ENCODE measurements at places on chromosomes 1 and 21. TPM values are rescaled to one million over a fixed set of nuclear protein-coding genes. Genes with fewer than 3 reads are reported as not detected.
A peak's percentile ranks its signal among the peaks of the same experiment; 100 is the strongest.

SPATA1 gene
- total RNA-seq = 0.14 TPM

GRCh38 chr1:211632117-211632807 lies 43.2 kb downstream of the NEK2 start:
- H3K27me3 ChIP-seq = no peaks in the 10 kb centered on the region
- no peak overlapping the region for H3K27ac ChIP-seq
- peaks cover 30% of the 10 kb centered on the region for H3K4me1 ChIP-seq
- H3K4me3 ChIP-seq = no peak overlapping the region
- H3K36me3 ChIP-seq = no peaks in the 10 kb centered on the region

AMY1C gene
- not detected for total RNA-seq

MROH7 gene
- total RNA-seq = 20.4 TPM

DNA sequence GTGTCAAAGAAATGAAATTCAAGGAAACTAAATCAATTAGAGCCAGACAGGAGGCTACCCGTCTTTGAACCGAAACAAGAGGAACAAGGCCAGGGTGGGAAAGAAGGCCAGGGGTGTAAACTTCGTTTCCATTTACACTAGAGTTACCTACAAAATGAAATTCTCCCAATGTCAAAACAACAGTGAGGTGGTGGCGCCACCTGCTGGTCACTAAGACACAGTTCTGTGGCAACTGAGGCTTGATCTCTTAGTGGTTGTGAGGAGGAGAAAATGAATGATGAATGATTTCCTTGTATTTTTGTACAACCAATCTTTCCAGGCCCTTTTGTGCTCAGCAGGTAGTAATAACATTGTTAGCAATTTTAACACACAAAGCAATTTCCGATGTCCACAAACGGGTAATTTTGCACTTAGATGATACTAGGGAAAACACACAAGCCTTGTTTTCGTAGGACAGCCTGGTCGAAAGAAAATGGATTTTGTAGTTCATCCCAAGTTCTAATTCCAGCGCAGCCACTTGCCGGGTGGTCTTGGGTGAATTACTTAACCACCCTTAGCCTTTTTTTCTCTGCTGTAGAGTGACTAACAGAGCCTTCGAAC lies 54.8 kb upstream of the SOD1 start:
- DNase-seq = no peak
- H3K36me3 ChIP-seq = no peaks in the 10 kb centered on the region
- H3K27ac ChIP-seq = no peak overlapping the region
- no peaks in the 10 kb centered on the region for H3K4me1 ChIP-seq
- H3K27me3 ChIP-seq = no peaks in the 10 kb centered on the region

DNA sequence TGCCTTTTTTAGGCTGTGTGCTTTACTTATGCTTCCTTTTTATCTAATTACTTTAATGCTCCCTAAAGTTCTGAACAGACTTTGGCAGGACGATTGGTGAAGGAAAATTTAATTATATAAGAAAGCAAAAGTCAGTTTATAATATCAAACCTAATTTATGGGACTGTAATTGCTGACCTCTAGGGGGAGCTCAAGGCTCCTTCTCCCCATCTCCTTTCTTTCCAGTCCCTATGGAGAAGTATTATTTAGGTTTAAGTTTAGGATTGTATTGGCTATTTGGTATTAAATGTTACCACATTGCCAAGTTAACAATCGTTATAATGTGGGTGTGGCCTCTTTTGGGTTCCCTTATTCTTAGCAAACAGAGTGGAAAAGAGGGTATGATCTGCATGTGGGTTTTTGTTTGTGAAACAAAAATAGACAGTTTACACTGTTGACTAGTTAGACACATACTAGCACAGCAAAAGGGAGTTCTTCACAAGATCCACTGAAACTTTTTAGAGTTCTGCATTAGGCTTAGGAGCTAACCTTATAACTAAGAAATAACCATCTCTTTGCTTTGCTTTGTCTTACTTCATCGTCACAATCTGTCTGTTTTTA lies 48.2 kb upstream of the TNFSF4 start:
- no peaks in the 10 kb centered on the region for H3K36me3 ChIP-seq
- no peak overlapping the region for H3K27ac ChIP-seq
- DNase-seq = no peak
- H3K4me1 ChIP-seq = no peaks in the 10 kb centered on the region
- H3K27me3 ChIP-seq = no peaks in the 10 kb centered on the region

NBPF4 gene
- total RNA-seq = not detected

DNA sequence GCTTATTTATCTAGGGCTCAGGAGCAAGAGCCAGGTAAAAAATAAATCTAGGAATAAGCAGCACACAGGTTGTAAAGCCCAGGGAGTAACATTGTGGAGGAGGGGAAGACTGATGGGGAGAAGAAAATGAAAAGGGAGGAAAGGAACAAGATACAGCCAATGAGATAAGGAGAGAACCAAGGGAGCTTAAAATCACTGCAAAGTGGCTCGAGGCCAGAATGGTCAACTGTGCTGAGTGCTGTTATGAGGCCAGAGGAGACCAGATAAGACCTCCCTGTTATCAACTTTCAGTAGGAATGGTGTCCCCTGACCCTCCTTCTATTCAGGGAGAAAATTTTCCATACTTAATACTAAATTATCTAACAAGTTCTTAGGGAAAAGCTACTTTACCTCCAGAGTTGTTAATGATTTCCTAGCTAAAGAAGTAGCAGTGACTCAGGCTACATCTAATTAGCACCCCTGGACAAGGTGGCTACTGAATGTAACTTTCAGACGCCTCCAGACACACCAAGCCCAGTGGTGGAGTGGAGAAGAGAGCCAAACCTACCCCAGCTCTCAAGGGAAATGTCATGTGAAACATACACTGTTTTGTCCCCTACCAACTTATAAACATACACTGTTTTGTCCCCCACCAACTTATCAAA lies 25.5 kb downstream of the ENAH start:
- peak overlapping the region; percentile 3 for H3K27ac ChIP-seq
- no peaks in the 10 kb centered on the region for H3K27me3 ChIP-seq
- no peak for DNase-seq

PIK3CD gene
- total RNA-seq = 12.4 TPM

GRCh38 chr1:213330281-213330680 lies 279.2 kb downstream of the RPS6KC1 start:
- no peaks in the 10 kb centered on the region for H3K27me3 ChIP-seq
- no peak for DNase-seq
- H3K4me3 ChIP-seq = no peak overlapping the region
- no peaks in the 10 kb centered on the region for H3K4me1 ChIP-seq
- no peak overlapping the region for H3K27ac ChIP-seq

GRCh38 chr1:193581341-193581740 lies 394.9 kb upstream of the B3GALT2 start:
- H3K4me3 ChIP-seq = no peak overlapping the region
- no peaks in the 10 kb centered on the region for H3K27me3 ChIP-seq
- no peaks in the 10 kb centered on the region for H3K4me1 ChIP-seq
- no peaks in the 10 kb centered on the region for H3K36me3 ChIP-seq

- H3K27ac ChIP-seq = no peak overlapping the region
- no peak overlapping the region for H3K4me3 ChIP-seq
- no peaks in the 10 kb centered on the region for H3K4me1 ChIP-seq
- no peak for DNase-seq
Measured at GRCh38 chr1:159791461-159791860, 10.7 kb downstream of the DUSP23 start.

- DNase-seq = no peak
- no peaks in the 10 kb centered on the region for H3K27me3 ChIP-seq
- no peak overlapping the region for H3K27ac ChIP-seq
- H3K4me3 ChIP-seq = no peak overlapping the region
- no peaks in the 10 kb centered on the region for H3K4me1 ChIP-seq
Measured at GRCh38 chr1:230322421-230322756, 103.7 kb downstream of the PGBD5 start.

AVPR1B gene
- total RNA-seq = not detected

SPRR4 gene
- total RNA-seq = not detected

DNA sequence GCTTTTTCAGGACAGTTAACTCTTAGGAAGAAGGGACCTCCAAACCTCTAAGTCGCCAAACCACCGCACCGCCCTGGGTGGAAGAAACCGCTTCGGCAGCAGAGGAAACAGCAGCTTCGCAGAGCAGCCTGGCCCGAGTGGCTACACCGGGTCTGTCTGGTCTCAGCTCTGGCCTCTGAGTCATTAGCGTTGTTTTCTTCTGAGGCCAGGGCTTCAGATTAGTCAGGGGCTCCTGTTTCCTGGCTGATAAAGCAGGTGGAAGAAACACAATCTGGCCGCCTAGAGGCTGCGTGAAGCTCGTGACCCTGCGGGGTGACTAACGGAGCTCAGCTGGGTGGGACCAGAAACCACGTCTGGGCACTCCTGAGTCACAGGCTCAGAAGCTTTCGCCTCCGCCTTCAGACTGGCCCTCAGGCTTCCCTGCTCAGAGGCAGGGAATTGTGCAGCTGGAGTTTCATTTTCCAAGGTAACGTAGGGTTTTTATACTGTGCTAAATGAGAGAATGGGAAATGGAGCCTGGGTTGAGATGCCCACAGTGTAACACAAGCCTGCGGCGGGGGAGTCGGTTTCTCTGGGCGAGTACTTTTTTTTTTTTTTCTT lies 44.9 kb downstream of the CHAF1B start:
- H3K4me1 ChIP-seq = peaks cover 2% of the 10 kb centered on the region
- no peaks in the 10 kb centered on the region for H3K36me3 ChIP-seq
- peak overlapping the region; percentile 65 for H3K27ac ChIP-seq
- peak; percentile 84 for DNase-seq
- H3K4me3 ChIP-seq = peak overlapping the region; percentile 62

GNG4 gene
- total RNA-seq = 0.28 TPM

GNAT2 gene
- not detected for total RNA-seq

TMEM54 gene
- 28.1 TPM for total RNA-seq

All from thoracic aorta (tissue), 2 donors.